ENCODE measurements at places on chromosomes 12 and 14. TPM values are rescaled to one million over a fixed set of nuclear protein-coding genes. Genes with fewer than 3 reads are reported as not detected.

DNA sequence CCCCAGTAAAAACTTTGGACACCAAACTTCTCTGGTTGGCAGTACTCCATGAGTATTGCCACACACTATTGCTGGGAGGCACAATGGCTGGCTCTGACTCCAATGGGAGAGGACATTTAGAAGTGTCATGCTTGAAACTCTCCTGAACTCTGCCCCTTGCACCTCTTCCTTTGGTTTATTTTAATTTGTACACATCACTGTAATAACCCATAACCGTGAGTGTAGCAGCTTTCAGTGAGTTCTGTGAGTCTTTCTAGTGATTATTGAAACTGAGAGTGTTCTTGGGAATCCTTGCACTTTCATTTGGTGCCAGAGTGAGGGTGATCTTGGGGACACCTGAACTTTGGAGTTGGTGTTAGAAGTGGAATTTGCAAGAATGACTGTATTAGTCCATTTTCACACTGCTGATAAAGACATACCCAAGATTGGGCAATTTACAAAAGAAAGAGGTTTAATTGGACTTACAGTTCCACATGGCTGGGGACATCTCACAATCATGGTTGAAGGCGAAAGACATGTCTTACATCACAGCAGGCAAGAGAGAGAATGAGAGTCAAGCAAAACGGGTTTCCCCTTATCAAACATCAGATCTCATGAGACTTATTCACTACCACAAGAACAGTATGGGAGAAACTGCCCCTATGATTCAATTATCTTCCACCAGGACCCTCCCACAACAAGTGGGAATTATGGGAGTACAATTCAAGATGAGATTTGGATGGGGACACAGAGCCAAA, 41.3 kb upstream of the CEP83 start:
- no peak for DNase-seq
- no peak overlapping the region for H3K27ac ChIP-seq
- H3K36me3 ChIP-seq = no peaks in the 10 kb centered on the region
- H3K4me1 ChIP-seq = no peaks in the 10 kb centered on the region
- H3K27me3 ChIP-seq = no peaks in the 10 kb centered on the region

- DNase-seq = no peak
- H3K4me1 ChIP-seq = no peaks in the 10 kb centered on the region
- no peak overlapping the region for H3K27ac ChIP-seq
Measured at GRCh38 chr12:65781681-65782269, 42.5 kb upstream of the HMGA2 start.

DNA sequence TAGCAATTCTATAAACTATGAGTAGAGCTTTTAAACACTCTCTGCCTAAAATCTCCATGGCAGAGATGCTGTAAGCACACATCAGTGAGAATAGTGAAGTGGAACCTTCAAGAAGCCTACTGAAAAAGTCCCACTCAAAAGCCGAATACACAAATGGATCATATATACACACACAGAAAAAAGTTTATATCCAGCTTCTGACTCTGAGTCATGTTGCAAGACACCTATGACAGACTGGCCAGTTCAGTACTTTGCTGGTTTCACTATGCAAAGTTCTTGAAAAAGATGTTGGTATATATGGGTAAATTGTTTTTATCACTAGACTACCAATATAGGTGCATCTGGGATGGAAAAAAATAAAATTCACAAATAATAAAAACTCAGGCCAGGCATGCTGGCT, 126.1 kb downstream of the KCNK10 start:
- H3K36me3 ChIP-seq = no peaks in the 10 kb centered on the region
- H3K4me1 ChIP-seq = peaks cover 3% of the 10 kb centered on the region
- no peak for DNase-seq
- no peaks in the 10 kb centered on the region for H3K27me3 ChIP-seq
- H3K27ac ChIP-seq = no peak overlapping the region

- H3K27me3 ChIP-seq = no peaks in the 10 kb centered on the region
- H3K4me1 ChIP-seq = no peaks in the 10 kb centered on the region
- no peaks in the 10 kb centered on the region for H3K36me3 ChIP-seq
- DNase-seq = no peak
- H3K4me3 ChIP-seq = no peak overlapping the region
- no peak overlapping the region for H3K27ac ChIP-seq
Measured at GRCh38 chr14:57038689-57039088, 228.4 kb upstream of the OTX2 start.

- H3K36me3 ChIP-seq = no peaks in the 10 kb centered on the region
- DNase-seq = no peak
- no peak overlapping the region for H3K27ac ChIP-seq
Measured at GRCh38 chr12:56886319-56886718, 47.9 kb downstream of the SDR9C7 start.

GRCh38 chr12:26239852-26240815, 44.8 kb downstream of the SSPN start:
- DNase-seq = no peak
- H3K27me3 ChIP-seq = no peaks in the 10 kb centered on the region
- H3K4me3 ChIP-seq = no peak overlapping the region
- H3K27ac ChIP-seq = no peak overlapping the region
- H3K36me3 ChIP-seq = no peaks in the 10 kb centered on the region
- peaks cover 13% of the 10 kb centered on the region for H3K4me1 ChIP-seq

GRCh38 chr12:116325336-116325664, 47.8 kb upstream of the MED13L start:
- no peaks in the 10 kb centered on the region for H3K27me3 ChIP-seq
- no peak overlapping the region for H3K4me3 ChIP-seq
- H3K27ac ChIP-seq = no peak overlapping the region
- H3K36me3 ChIP-seq = no peaks in the 10 kb centered on the region
- no peaks in the 10 kb centered on the region for H3K4me1 ChIP-seq

- no peaks in the 10 kb centered on the region for H3K4me1 ChIP-seq
- no peaks in the 10 kb centered on the region for H3K27me3 ChIP-seq
- H3K36me3 ChIP-seq = no peaks in the 10 kb centered on the region
- no peak overlapping the region for H3K4me3 ChIP-seq
Measured at GRCh38 chr12:75606151-75606550, 94.7 kb upstream of the KRR1 start.

DNA sequence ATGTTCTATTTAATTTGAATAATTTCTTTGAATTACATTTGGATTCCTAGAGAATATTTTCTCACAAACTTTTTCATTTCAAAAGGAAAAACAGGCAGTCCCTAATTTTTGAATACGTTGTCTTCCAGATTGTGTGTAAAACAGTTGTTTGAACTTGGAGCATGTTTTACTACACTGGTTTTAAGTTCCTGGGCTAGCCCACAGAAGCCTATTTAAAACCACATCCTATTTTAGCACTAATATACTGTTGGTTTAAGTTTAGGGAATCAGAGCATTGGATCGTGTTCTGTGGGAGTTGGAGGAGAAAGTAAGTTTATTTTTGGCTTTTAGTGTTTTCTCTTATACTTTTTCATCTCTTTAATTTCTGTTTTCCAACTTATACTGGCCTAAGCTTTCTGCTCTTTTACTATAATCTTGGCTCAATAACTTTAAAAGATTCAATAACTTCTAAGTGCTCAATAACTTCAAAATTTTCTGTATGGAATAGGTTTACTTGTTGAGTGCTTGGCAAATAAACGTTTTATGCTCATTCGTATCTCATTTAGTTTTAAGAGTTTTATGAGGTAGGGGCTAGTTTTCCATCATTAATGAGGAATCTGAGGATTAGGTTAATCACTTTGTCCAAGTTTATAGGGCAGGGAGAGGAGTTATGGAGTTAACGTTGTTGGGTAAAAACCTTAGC, 14.9 kb downstream of the LEMD3 start:
- DNase-seq = no peak
- no peaks in the 10 kb centered on the region for H3K27me3 ChIP-seq
- no peaks in the 10 kb centered on the region for H3K36me3 ChIP-seq
- H3K27ac ChIP-seq = no peak overlapping the region
- H3K4me1 ChIP-seq = no peaks in the 10 kb centered on the region

DNA sequence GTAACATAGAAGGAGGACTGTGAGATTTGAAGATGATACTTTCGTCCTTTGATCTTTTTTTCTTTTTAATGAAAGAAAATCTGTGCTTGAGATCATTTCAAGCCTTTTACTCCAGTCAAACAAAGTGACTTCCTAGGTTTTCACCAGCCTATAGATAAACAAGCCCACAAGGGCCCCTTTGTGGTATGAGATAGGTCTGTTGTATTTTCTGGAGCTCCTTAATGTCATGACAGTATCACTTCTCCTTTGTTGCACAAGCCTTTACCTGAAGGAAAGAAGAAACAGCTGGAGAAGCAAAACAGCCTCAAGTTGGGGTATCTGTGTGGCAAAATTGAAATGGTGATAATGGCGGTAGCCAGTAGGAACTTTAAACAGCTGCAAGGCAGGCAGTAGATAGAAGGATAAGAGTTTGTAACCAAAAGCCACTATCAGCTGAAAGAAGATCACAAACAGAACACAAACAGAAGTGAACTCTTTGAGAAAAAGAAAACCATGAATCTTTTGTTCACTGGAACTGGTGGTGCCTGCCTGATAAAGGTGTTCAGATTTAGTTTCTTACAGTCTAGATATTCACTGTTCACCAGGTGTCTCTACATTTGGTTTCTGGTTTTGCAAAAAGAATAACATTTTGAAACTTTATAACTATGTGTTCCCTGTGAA, 96.8 kb downstream of the LGR5 start:
- H3K27me3 ChIP-seq = no peaks in the 10 kb centered on the region
- no peak overlapping the region for H3K4me3 ChIP-seq
- H3K27ac ChIP-seq = no peak overlapping the region
- no peaks in the 10 kb centered on the region for H3K4me1 ChIP-seq
- no peak for DNase-seq

- H3K4me1 ChIP-seq = peaks cover 12% of the 10 kb centered on the region
- no peak overlapping the region for H3K27ac ChIP-seq
- no peak for DNase-seq
- H3K36me3 ChIP-seq = peaks cover 71% of the 10 kb centered on the region
- no peaks in the 10 kb centered on the region for H3K27me3 ChIP-seq
- H3K4me3 ChIP-seq = no peak overlapping the region
Measured at GRCh38 chr14:104892531-104893434, 27.7 kb downstream of the CEP170B start.

GRCh38 chr12:109462868-109463692, 14.0 kb downstream of the KCTD10 start:
- no peak overlapping the region for H3K4me3 ChIP-seq
- no peaks in the 10 kb centered on the region for H3K27me3 ChIP-seq
- peaks cover 50% of the 10 kb centered on the region for H3K4me1 ChIP-seq

GRCh38 chr12:50197297-50197727, 30.1 kb upstream of the CERS5 start:
- no peaks in the 10 kb centered on the region for H3K4me1 ChIP-seq
- no peak overlapping the region for H3K4me3 ChIP-seq
- no peaks in the 10 kb centered on the region for H3K27me3 ChIP-seq
- no peak for DNase-seq

DNA sequence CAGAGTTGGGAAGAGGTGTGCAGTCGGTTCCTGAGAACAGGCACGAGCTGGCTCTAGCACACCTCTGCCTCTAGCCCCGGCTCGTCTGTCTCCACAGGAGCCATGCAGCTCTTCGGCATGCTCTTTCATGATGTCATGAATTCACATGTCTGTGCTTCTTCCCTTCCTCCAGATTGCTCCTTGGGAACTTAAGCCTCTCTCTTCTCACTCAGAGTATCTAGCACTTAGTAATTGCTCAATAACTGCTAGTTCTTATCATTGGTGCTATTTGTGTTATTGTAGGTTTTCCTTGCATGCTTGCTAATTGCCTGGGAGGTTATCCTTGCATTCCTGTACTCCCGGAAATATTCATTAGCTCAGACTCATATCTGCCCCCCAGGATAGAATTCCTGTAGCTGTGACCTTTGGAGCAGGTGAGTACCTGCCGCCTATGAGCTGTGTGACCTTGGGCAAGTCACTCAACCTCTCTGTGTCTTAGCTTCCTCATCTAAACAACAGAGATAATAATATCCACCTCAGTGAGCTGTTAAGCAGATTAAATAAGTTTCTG, 19.5 kb downstream of the FAM181A start:
- H3K27ac ChIP-seq = no peak overlapping the region
- no peaks in the 10 kb centered on the region for H3K36me3 ChIP-seq
- H3K4me1 ChIP-seq = peaks cover 13% of the 10 kb centered on the region
- no peaks in the 10 kb centered on the region for H3K27me3 ChIP-seq

DNA sequence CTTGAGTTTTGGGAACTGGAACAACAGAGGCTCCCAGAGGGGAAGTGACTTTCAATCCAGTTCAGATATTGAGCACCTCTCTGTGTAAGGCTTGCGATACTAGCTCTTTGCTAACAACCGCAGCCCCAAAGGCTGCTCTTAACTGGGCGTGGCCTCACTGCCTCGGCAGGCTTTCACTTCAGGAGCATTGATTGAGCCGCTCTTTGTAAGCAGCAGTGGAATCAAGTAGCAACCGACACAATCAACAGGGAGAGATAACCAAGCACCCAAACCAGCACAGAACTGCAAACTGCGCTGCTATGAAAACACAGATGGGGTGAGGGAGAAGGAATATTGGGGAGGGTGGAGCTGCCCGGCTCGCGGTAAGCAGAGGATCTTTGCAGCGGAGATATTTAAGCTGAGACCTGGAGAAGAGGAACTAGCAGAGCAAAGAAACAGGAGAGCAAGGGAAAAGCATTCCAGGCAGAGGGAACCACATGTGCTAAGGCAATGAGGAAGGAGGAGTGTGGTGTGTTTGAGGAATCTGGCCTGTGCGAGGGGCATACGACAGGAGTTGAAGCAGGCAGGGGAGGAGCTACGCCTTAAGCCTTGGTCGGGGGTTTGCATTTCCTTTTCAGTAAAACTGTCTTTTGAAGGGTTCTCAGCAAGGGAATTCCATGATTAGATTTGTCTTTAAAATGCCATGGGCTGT, 17.3 kb upstream of the YY1 start:
- no peaks in the 10 kb centered on the region for H3K27me3 ChIP-seq
- peak overlapping the region; percentile 34 for H3K4me3 ChIP-seq
- H3K27ac ChIP-seq = peak overlapping the region; percentile 60
- H3K36me3 ChIP-seq = peaks cover 4% of the 10 kb centered on the region
- H3K4me1 ChIP-seq = peaks cover 23% of the 10 kb centered on the region

GRCh38 chr12:49809381-49809905, 18.8 kb downstream of the NCKAP5L start:
- H3K4me1 ChIP-seq = peaks cover 38% of the 10 kb centered on the region
- peaks cover 30% of the 10 kb centered on the region for H3K36me3 ChIP-seq
- no peak for DNase-seq
- no peaks in the 10 kb centered on the region for H3K27me3 ChIP-seq
- H3K4me3 ChIP-seq = no peak overlapping the region

DNA sequence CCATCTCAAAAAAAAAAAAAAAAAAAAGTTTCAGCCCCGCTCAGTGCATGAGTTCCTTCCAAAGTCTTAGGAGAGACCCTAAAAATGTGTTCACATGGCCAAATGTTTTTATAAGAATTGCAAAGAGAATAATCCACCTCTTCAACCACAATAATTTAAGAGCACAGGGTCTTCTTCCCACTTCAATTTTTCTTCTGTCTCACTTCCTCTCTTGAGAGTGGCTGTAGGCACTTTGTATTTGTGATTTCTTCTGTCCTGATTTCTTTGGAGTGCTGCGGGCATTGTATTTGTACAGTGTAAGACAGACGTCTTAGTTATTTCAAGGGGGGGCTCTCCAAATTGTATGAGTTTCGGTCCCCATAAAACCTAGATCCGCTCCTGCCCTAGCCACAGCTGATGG, 58.3 kb downstream of the C12orf56 start:
- H3K4me3 ChIP-seq = no peak overlapping the region
- no peak for DNase-seq
- no peak overlapping the region for H3K27ac ChIP-seq
- H3K27me3 ChIP-seq = no peaks in the 10 kb centered on the region
- no peaks in the 10 kb centered on the region for H3K4me1 ChIP-seq

GRCh38 chr12:47774663-47775062, 1.6 kb downstream of the SLC48A1 start:
- no peak for DNase-seq
- H3K4me3 ChIP-seq = no peak overlapping the region
- no peaks in the 10 kb centered on the region for H3K27me3 ChIP-seq
- H3K36me3 ChIP-seq = peaks cover 13% of the 10 kb centered on the region

Gene DAO
- total RNA-seq = not detected

Gene KIF5A
- total RNA-seq = 101 TPM

Gene TTC6
- 4.2 TPM for total RNA-seq

Gene KRT3
- total RNA-seq = not detected

Measured in spinal cord (tissue), 10 donors.